ENCODE measurements at places on chromosomes 5 and 9.

GRCh38 chr5:58153255-58153654 lies 306.6 kb downstream of the PLK2 start:
- no peak for DNase-seq

- DNase-seq, result no peak
Observed at GRCh38 chr5:158707534-158707933, 392.2 kb downstream of the EBF1 start.

GRCh38 chr9:108768744-108769143 lies 87.0 kb downstream of the ACTL7B start:
- DNase-seq, result no peak

GRCh38 chr5:1535646-1536045 lies 11.9 kb upstream of the LPCAT1 start:
- no peak for DNase-seq

- no peak for DNase-seq
Observed at GRCh38 chr9:450057-450456, 235.4 kb downstream of the DOCK8 start.

DNA sequence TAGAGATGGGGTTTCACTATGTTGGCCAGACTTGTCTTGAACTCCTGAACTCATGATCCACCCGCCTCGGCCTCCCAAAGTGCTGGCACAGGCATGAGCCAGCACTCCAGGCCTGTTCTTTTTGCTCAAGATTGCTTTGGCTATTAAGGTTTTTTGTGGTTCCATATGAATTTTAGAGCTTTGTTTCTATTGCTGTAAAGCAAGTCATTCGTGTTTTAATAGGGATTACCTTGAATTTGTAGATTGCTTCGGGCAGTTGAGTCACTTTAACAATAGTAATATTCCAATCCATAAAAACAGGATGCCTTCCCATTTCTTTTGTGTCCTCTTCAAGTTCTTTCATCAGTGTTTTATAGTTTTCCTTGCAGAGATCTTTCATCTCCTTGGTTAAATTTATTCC lies 22.1 kb downstream of the C6 start:
- no peak for DNase-seq

Measured in stimulated activated CD8-positive, alpha-beta memory T cell treated with anti-CD3 and anti-CD28 coated beads, Interleukin-15, amount 100 ng/mL, for 4 hours (primary cell).